Activated CD8-positive, alpha-beta T cell treated with anti-CD3 and anti-CD28 coated beads, Interleukin-2, amount 10 ng/mL, durations not matched to agents 7 days and 5 days (primary cell): ENCODE measurements at places on chromosomes 2 and 18. TPM values are rescaled to one million over a fixed set of nuclear protein-coding genes. Genes with fewer than 3 reads are reported as not detected.

- no peak for DNase-seq
Observed at GRCh38 chr2:219158025-219158424, 2.6 kb downstream of the NHEJ1 start.

DNA sequence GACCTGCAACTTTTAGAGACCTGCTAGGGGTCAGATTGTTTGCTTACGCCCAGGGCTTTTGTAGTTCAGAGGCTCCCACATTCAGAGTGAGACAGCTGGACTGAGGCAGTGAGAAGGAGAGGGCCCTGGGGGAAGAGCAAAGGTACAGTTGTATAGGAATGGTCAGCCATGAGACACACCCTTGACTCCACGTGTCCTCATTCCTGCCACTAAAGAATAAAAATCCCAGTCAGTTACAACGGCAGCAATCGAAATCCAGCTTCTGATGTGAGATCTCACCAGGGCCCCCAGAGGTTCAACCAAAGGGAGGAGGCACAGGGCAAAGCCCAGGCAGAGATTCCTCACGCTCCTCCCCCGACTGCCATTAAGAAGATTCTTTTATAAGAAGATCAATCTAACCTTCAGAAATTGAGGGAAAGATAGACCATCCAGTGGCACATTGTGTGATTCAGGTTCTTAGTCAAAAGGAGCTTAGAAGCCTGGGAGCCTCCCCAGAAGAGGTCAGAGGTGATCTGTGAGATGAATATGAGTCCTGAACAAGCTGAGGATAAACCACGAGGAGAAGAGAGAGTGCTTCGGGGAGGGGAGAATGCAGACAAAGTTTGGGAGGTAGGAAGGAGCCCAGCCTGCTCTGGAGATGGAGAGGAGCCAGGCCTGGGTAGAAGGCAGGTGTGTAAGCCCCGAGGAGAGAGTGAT, 317.0 kb downstream of the CYP26B1 start:
- no peak for DNase-seq

DNA sequence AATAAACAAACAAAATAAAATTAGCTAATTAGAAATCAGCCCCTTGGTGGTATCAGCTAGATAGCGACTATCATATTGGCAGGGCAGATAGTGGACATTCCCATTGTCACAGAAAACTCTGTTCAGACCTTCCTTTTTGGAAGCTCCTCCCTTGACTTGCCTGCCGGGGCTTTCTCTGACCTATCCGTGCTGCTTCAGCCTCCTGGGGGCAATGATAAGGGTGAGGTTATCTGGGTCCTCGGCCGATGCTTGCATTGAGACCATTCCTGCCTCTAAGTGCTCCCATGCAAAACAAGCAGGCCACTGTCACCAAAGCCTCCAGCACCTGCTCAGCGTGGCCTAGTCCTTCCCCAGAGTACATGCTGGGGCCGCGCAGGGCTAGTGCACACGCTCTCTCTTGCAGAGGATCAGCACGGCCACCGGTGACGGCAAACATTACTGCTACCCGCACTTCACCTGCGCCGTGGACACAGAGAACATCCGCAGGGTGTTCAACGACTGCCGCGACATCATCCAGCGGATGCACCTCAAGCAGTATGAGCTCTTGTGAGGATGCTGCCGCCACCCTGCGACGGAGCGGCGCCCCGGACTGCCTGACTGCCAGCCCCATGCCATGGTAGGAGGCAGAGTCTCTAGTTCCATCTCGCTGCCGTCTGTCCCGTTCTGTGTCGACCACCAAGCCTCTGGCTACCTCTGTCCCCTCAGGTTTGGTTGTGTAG, 27.4 kb downstream of the MPPE1 start:
- DNase-seq = no peak

GRCh38 chr18:75221897-75222296, 11.3 kb downstream of the TSHZ1 start:
- no peak for DNase-seq

DNA sequence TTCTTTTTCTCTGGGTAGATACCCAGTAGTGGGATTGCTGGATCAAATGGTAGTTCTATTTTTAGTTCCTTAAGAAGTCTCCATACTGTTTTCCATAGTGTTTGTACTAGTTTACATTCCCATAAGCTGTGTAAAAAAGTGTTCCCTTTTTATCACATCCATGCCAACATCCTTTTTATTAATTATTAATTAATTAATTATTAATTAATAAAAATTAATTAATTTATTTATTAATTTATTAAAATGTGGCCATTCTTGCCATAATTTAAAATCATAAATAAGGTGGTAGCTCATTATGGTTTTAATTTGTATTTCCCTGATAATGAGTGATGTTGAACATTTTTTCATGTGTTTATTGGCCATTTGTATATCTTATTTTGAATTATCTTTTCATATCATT, 234.3 kb upstream of the FBXO11 start:
- DNase-seq = no peak

GRCh38 chr18:63331105-63331504, 11.5 kb upstream of the BCL2 start:
- no peak for DNase-seq

GRCh38 chr2:127735537-127736399, 34.5 kb downstream of the SFT2D3 start:
- DNase-seq = no peak

The ZNF385B gene
- not detected for total RNA-seq
